Activated effector memory CD4-positive, alpha-beta T cell treated with Interleukin-2 at 50 U/mL for 16 hours (primary cell): ENCODE measurements at places on chromosomes 5 and 9.

DNA sequence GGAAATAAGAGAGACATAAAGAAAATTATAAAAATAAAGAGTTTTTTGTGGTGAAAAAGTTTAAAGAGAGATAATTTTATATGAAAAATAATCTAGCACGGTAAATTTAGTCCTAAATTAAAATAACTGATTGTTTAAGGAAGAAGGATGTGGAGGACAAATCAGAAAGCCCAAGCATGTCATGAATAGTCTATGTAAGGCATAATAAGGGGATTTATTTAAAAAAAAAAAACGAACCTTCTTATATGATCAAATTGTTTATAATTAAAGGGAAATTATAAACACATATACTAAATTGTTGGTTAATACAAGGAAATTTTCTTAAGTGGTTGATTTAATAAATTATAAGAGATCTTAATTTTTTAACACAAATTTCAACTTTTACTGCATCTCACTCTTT lies 551.8 kb upstream of the TYRP1 start:
- no peak for DNase-seq

- no peak for DNase-seq
These were observed 56.6 kb downstream of the CFAP90 start for GRCh38 chr5:7794311-7794710.

DNA sequence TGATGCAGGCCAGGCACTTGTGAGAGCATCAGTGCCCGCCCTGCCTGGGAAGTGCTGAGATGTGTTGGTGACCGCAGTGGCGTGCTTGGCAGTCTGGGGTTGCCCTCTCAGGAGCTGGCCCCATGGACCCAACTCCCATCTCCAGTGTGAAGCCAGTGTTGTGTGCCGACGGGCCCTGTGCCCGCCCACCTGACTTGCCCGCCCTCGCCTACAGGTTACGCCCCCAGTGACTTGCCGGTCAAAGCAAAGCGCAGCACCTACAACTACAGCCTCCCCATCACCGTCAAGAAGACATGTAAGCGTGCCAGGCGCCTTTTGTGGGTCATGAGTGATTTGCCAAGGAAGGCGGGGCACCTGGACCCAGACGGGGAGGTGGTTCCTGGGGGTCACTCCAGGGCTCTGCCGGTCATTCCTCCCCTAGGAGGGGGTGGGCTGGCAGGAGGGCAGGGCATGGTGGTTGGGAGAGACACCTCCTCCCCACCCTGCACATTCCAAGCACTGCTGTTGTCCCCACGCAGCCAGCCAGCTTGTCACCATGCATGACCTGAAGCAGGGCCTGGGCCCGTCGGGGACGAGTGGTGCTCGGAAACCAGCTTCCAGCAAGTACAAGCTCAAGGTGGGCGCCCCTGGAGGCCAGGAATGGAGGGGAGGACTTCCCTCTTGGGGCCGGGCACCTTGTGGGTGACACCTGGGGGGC lies 7.4 kb upstream of the CEL start:
- no peak for DNase-seq

- no peak for DNase-seq
These were observed 125.9 kb upstream of the MYO10 start for GRCh38 chr5:17061973-17062470.

- no peak for DNase-seq
These were observed 38.9 kb downstream of the PRRC2B start for GRCh38 chr9:131432597-131433301.

- DNase-seq = no peak
These were observed 107.4 kb downstream of the MCTP1 start for GRCh38 chr5:95177456-95177855.

DNA sequence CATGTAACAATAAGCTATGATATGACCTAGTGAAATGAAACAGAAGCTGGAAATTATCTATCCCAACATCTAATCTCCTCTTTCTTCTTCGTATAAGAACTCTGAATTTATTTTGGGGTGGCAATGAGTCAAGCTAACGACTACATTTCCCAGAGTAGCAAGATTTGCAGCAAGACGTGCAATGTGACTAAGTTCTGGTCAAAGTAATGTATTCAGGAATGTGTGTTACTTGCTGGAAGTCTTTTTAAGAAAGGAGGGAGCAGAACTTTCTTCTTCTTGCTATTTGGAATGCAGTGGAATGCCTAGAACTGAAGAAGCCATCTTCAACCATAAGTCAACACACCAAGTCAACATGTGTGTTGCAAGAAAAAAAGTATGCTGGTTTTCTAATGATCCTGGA lies 406.6 kb upstream of the MEF2C start:
- no peak for DNase-seq

DNA sequence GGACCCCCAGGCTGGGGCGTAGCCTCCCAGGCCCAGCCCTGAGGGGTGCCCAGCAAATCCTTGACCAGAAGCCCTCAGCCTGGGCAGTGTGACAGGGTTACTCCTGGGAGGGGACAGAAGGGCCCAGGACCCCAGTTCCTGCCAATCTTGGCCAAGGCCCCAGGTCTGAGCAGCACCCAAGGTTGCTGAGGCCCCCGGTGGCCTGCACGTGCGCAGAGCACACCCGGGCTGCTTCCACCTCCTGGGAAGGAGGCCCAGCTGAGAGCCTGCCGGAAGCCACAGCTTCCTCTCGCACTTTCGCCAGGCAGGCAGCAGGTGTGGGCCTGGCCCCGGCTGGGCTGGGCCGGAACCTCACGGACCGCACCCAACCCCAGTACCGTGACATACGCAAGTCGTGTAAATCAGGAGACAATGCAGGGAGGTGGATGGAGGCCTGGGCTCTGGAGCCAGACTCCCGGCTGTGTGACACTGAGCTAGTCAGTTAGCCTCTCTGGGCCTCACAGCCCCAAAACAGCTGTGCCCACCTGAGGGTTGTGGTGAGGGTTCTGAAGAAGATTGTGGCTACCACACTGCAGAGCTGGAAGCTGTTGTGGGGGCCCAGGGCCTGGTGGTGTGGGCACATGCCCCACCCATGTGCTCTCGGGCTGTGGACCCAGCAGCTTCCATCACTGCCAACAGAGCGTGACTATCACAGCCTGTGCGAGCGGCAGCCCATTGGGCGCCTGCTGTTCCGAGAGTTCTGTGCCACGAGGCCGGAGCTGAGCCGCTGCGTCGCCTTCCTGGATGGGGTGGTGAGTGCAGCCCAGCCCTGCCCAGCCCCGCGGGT lies 5.1 kb downstream of the GRK6 start:
- DNase-seq = peak; percentile 73

GRCh38 chr5:134567641-134568336 lies 42.3 kb downstream of the JADE2 start:
- DNase-seq = no peak

- no peak for DNase-seq
These were observed 65.6 kb downstream of the MEGF9 start for GRCh38 chr9:120648581-120649197.

DNA sequence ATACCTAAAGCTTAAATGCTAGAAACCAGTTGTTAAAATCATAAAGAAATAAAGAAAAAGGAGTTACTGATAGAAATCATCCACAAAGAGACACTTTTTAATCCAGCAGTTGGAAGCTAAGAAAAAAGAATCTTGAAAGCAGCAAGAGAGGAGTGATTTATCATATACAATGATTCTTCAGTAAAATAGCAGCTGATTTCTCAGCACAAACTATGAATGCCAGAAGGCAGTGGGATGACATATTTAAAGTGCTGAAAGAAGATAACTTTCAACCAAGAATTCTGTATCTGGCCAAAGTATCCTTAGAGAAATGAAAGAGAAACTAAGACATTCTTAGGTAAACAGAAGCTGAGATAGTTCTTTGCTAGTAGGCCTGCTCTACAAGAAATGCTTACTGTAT lies 366.0 kb downstream of the HTR1A start:
- no peak for DNase-seq

DNA sequence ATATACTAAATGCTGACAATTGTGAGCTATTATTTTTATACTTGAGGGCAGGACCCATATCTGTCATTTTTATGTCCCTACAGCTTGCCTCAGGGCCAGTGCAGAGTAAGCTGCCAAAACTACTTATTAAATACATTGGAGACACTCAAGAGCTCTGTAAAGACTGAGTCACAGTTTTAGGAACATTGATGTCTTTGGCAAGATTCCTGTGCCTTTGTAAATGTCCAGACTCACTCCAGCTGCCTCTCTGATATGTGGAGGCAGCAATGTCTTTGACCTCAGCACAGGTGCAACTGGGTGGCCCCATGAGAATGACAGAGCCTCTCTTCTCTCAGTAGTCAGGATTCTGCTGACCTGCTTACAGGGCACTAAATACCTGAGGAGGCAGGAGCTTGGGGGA lies 363.2 kb downstream of the OSTF1 start:
- no peak for DNase-seq

DNA sequence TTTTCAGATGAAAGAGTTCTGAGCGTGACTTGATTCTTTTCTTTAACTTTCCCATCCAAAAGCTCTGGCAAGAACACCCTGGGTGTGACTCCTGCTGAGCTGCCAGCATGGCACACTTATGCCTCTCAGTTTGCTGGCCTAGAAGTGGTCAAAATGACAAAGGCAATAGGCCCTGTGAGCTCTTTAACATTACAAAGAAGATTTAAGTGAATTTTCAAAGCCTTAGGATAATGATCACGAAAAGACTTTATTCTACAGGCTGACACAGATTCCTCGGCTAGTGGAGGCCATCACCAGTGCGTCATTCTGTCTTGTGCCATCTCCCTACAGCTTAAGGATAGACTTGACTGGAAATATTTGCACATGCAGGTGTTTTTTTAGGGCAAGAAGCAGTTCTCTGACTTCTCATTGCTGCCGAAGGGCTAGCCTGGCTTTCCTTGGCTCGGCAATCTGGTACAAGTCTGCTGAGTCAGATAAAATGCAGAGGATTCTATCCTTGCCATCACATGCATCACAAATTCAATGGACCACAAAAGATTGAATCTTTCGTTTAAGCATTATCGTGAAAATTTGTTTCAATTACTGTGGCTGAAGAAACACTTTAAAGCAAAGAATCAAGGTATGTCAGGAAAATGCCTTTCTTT lies 311.5 kb downstream of the COX7C start:
- DNase-seq = no peak

DNA sequence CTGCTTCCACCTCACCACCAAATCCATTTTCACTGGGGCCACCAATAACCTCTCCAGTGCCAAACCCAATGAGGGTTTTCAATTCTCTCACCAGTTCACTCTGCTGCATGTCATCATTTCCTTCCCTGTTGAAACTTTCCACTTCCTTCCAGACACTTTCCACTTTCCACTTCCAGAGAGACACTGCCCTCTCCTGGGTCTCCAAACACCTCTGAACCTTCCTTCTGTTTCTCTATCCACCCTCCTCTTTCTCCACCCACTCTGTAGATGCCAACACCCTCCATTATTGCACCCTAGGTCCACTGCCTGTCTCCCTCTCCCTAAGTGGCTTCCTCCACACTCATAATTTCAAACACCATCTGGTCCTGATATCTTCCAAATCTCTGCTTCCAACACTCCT lies 39.6 kb downstream of the PDE6A start:
- DNase-seq = no peak
